ENCODE measurements at places on chromosomes 12 and 14. TPM values are rescaled to one million over a fixed set of nuclear protein-coding genes. Genes with fewer than 3 reads are reported as not detected.

DNA sequence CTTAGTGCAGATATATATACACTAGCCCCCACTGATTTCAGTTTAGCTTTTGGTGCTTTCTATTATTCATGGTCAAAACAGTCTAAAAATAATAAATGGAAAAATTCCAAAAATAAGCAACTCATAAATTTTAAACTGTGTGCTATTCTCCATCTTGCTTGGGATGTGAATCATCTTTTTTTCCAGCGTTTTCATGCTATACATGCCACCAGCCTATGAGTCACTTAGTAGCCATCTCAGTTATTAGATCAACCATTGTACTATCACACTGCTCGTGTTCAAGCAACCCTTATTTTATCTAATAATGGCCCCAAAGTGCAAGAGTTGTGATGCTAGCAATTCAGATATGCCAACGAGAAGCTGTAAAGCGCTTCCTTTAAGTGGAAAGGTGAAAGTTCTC is 73.9 kb upstream of the KRR1 start:
- DNase-seq = no peak

CD163 gene
- total RNA-seq = not detected

- no peak for DNase-seq
Observed at GRCh38 chr12:5154091-5154490, 110.4 kb downstream of the KCNA5 start.

- DNase-seq = no peak
Observed at GRCh38 chr14:99601361-99601831, 2.6 kb downstream of the CCDC85C start.

GRCh38 chr12:93417967-93418480 is 23.7 kb downstream of the UBE2N start:
- DNase-seq = no peak

- DNase-seq = no peak
Observed at GRCh38 chr14:70283156-70283555, 76.3 kb downstream of the COX16 start.
